ENCODE measurements at places on chromosomes 2 and 18.

DNA sequence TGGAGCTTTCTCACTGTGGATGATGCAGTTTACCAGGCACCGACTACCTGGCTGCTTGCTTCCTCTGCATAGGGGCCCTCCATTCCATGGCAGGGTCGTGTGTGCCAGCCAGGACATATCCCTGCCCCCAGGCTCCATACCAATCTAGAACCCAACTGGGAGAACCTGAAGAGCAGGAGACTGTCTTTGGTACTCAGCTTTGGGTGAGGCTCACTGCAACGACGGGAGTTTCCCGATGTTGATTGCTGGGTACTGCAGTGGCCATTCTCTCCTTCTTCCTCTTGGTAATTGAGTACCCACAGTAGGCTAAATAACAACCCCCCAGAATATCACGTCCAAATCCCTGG is 133.3 kb upstream of the SERTAD2 start:
- DNase-seq: no peak

- DNase-seq: no peak
Measured at GRCh38 chr2:47838686-47839085, 55.7 kb downstream of the MSH6 start.

GRCh38 chr2:129763190-129763846 is 216.1 kb upstream of the RAB6C start:
- DNase-seq: no peak

DNA sequence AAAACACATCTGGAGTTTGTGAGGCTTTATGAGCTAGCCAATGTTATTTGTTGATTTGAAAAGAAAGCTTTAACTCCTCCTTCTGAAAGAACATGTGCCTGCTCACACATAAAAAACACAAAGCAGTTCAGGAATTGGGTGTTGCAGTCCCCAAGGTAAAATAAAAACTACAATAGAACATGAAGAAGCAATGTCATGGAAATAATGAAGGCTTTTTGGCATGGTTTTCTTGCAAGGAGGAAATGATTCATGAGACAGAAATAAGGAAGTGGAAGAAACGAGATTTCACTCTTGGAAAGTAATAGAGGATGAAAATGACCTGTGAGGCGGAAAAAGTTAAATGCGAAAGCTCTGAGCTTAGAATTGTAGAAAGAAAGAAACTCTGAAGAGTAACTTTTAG is 81.1 kb downstream of the TRIB2 start:
- DNase-seq: peak; percentile 65

- DNase-seq: no peak
Measured at GRCh38 chr2:69300650-69301049, 86.4 kb downstream of the GFPT1 start.

GRCh38 chr2:50611351-50611871 is 420.5 kb downstream of the NRXN1 start:
- no peak for DNase-seq

DNA sequence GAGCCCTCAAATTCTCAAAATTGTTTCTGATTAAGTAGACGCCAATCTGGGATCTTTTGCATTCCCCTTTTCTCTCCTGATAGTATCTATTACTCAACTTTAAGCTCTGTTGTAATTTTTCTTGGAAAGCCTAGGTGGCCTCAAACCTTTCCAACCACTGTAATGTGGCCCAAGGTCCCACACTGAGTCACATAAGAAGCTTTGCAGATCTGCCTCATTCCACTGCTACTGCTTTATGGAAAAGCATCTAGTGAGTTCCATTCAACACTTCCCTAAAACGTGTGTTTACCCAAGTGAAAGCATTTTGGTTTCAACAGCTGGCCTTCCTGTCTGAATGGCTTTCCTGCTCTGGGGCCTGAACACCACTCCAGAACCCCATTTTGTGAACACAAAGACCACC is 493.6 kb upstream of the SPHKAP start:
- DNase-seq: peak; percentile 50

GRCh38 chr2:121810959-121811853 is 55.8 kb downstream of the TSN start:
- DNase-seq: peak; percentile 65

DNA sequence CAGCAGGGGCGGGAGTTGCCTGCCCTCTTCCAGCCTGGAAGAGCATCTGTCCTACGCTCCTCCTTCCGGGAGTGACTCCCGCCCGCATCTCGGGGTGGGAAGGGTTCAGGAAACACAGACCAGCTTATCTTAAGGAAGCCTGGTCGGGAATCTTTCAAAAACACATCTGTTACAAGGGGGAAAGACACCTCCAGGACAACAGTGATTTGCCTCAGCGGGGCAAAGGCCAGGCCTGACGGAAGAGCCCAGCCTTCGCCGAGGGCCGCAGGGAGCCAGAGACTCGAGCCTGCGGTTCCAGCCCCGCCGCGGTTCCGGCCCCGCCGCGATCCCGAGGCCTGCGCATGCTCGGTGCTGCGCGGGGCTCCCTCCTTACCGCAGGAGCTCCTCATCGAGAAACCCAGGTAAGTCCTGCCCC is 38.1 kb upstream of the TGIF1 start:
- no peak for DNase-seq

- DNase-seq: no peak
Measured at GRCh38 chr2:20433249-20433648, 13.6 kb upstream of the RHOB start.

DNA sequence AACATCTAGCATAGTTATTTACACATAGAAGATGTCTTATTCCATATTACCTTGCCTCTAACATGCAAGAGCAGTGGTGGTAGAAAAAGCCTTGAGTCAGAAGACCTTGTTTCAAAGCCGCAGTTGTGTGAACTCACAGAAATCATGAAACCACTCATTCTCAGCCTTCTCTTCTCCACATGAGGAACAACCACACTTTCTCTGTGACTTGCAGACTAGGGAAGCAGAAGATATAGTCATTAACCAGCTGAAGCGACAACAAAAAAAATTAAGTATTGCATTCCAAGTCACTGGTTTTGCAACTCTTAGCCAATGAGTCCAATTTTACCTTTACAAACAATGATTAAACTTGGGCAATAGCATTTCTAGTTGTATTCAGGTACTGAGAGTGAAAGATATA is 19.0 kb downstream of the TWSG1 start:
- DNase-seq: no peak

- no peak for DNase-seq
Measured at GRCh38 chr2:120005834-120006521, 6.9 kb upstream of the EPB41L5 start.

GRCh38 chr2:49770919-49771318 is 616.6 kb upstream of the FSHR start:
- DNase-seq: peak; percentile 9

GRCh38 chr18:26135548-26135947 is 1.9 kb downstream of the PSMA8 start:
- DNase-seq: no peak

DNA sequence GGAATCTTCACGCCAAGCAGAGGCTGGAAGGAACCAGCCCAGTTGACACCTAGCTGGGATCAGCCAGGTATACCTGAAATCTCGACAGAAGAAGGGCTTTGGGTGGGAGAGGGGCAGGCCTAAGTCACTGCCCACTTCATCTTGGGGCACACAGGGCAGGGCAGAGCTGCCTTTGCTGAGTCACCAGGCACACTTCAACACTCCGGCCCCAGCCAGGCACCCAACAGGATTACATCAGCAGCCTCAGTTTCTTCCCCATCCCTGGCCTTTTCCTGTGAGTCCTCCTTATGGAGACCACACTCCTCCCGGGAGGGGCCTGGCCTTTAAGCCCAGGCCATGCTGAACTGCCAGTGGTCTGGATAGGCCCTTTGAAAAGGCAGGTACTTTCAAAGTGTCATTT is 201.7 kb upstream of the HS6ST1 start:
- DNase-seq: no peak

- no peak for DNase-seq
Measured at GRCh38 chr2:44912660-44913059, 28.8 kb upstream of the SIX3 start.

- no peak for DNase-seq
Measured at GRCh38 chr18:35190948-35191697, 49.7 kb upstream of the ZNF397 start.

Data from astrocyte of the spinal cord (primary cell).